ENCODE measurements at places on chromosomes 5 and 9.

DNA sequence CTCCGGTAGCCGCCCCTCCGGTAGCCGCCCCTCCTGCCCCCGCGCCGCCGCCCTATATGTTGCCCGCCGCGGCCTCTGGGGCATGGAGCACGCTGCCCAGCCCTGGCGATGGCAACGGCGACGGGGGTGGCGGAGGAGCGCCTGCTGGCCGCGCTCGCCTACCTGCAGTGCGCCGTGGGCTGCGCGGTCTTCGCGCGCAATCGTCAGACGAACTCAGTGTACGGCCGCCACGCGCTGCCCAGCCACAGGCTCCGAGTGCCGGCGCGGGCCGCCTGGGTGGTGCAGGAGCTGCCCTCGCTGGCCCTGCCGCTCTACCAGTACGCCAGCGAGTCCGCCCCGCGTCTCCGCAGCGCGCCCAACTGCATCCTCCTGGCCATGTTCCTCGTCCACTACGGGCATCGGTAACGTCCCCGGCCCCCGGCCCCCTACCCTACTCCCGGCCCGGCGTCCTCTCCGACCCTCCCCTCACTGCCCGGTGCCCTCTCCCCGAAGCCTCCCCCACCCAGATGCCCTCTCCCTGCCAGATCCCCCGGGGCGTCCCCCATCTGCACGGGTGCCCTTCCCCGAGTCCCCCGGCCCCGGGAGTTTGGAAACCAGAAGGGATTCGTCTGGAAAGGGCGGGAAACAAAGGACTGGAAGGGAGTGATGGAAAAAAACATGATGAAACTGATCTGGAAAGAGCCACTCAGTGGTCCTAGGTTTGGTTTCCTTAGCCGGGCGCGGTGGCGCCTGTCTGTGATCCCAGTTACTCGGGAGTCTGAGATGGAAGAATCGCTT is 417 bp downstream of the SRD5A1 start:
- DNase-seq: no peak

DNA sequence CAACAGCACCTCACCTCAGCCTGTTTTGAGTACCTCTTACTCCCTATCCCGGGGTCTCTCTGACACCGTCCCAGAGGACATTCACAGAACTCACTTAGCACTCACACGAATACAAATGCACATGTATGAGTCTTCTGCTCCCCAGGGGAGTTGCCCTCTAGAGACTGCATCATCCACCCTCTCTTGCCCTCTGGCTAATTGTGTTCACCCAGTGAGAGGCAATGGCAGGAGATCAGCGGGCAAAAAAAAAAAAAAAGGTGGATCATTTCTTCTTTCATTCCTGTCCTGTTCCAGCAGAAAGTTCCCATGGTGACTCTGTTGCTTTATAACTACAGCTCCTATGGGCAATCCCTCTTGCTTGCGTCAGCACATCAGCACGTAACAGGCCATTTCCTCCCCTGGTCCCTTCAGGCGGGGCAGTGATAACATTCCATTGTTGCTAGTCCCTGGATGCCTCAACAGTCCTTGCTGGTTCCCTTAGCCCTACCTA is 23.5 kb upstream of the SNX2 start:
- no peak for DNase-seq

- no peak for DNase-seq
Observed at GRCh38 chr9:133647765-133648469, 11.8 kb downstream of the DBH start.

- no peak for DNase-seq
Observed at GRCh38 chr5:125100951-125101350, 354.5 kb upstream of the ZNF608 start.

DNA sequence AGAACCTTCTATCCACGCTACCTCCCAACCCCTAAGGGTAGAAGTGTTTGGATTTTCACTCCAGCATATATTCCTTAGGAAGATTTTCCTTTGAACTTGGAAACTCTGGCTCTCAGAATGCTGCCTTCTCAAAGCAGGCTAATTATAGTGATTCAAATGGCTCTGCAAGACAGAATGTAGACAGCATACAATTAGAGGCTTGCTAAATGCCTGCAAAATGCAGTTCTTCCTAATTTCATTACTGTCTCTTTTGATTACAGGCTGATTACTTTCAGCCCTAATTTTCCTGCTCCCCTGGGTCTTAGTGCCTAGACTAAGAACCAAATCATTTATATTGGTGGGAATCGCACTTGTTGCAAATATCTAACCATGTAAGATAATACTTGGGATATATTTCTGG is 50.8 kb downstream of the ANKDD1B start:
- DNase-seq: no peak

DNA sequence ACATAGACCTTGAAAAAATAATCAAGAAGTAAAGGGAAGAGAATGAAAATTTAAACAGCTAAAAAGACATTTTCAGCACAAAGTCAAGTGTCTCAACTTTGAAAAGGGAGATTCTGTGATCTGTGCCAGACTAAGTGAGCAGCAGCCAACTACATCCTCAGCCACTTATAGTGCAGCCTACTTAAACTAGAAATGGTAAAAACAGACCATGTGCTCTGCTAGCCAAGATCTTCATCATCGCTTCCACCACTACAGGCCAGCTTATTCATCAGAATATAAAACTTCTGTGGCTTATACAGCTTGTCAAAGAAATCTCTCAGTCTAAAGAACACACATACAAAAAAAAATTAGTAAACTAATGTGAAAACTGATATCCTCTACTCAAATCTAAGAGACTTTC is 63.5 kb downstream of the CEMIP2 start:
- DNase-seq: no peak

GRCh38 chr9:77402286-77402685 is 225.0 kb downstream of the VPS13A start:
- DNase-seq: no peak

DNA sequence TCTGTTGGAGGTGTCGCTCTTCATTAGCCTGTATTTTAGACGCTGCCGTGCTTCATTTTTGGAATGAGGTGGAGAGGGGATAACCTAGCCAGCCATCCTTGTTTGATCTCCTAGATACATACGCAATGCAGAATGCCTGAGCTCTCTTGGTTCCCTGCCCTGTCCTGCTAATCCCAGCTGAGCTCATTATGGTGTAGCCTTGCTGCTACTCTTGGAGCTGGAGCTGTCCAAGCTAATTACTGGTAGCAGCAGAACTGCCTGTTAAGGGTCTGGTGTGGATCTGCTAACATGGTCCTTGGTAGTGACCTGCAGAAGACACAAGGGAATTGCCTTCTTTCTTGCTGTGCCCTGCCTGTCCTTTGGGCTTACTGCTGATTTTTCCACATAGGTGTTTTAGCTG is 207.9 kb downstream of the CNTLN start:
- no peak for DNase-seq

DNA sequence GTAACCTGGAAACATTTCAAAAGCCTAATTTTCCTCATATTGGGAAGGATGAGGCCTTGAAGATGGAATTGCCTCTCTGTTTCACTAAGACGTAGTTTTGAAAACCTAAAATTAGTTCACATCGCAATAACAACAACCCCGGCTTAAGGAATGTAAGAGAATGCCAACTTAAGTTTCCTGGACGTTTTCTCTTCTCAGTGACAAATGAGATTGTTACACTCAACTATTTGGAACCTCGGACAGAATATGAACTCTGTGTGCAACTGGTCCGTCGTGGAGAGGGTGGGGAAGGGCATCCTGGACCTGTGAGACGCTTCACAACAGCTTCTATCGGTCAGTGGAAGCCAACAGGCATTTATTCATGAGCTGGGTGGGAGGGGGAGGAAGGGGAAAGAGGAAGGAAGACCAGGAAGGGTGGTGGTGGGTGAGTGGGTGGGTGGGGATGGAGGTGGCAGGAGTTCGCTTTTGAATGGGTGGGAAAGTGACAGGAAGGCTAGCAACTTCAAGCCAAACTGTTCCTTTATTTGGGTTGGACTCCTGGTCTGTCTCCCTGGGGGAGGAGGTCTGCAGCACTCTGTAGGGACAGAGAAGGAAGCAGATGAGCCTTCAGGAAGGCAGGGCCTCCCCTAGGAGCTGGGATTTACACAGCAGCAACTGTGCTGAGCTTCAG is 83.4 kb downstream of the TEK start:
- no peak for DNase-seq

- no peak for DNase-seq
Observed at GRCh38 chr9:71036501-71036900, 84.9 kb downstream of the TRPM3 start.

DNA sequence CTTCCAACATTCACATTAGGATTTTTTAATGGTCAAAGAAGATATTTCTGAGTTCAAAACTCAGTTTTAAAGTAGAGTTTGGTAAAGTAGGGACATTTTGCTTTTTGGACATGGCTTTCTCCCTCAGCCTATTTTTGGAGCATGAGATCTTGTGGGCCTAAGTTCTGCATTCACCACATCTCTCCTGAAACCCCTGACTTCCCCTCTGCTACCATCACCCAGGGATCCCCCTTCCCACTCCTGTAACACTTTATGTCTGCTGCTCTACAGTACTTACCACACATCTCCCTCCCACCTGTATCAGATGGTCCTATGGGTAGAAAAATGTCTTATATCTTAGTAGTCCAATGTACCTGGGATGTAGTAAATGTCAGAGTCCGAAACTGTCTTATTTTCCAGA is 48.2 kb upstream of the JAK2 start:
- DNase-seq: no peak

GRCh38 chr9:76153902-76154629 is 240.2 kb downstream of the RFK start:
- no peak for DNase-seq

GRCh38 chr5:1761453-1761755 is 38.2 kb downstream of the MRPL36 start:
- no peak for DNase-seq

DNA sequence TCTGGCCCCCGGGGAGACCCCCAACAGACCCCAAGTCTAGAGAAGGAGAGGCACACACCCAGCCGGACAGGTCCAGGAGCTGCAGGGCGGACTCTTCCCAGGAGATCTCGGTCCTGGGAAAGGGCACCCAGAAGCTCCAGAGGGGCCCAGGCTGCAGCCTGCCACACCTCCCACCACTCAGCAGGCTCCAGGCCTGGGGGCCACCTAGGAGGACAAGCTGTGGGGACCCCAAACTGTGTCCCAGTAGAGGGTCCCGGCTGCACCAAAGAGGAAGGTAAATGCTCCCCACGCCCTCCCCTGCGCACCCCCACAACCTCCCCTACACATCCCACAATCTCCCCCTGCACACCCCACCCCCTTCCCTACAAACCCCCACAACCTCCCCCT is 48.5 kb downstream of the PLEKHG4B start:
- no peak for DNase-seq
